ENCODE measurements at places on chromosomes 3 and 15.

DNA sequence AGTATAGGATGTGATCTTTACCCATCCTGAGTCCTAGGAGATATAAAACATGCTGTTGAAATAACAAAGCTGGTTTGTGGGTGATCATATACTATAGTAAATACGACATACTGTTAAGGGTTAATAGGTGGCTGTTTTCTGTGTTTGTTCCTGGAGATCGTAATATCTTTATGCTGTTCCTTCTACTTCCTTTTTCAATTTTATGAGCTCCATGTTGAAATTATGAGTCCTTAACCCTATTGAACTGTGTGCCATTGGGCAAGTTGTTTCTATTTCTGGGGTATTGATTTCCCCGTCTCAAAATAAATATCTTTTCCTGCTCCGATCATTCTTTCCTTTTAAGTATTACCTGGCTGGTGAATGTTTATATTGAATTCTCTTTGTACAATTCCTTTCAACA, 115.1 kb downstream of the LPP start:
- DNase-seq: no peak

DNA sequence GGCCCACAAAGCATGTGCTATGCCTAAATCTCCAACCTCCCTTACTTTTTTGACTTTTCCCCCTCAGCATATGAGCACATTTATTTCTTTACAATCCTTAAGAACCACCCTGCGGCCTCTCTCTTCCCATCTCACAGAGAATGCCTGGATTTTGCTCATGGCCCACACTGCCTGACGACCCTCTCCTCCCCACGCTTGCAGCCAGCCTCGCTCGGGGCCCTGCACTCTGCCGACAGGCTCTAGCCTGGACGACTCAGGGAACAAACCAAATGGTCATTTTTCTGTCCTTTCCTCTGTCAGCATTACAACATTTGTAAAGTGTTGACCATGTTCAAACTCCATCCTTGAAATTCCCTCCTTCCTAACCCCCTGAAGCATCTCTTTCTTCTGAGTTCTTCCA, 11.7 kb downstream of the HES1 start:
- no peak for DNase-seq

DNA sequence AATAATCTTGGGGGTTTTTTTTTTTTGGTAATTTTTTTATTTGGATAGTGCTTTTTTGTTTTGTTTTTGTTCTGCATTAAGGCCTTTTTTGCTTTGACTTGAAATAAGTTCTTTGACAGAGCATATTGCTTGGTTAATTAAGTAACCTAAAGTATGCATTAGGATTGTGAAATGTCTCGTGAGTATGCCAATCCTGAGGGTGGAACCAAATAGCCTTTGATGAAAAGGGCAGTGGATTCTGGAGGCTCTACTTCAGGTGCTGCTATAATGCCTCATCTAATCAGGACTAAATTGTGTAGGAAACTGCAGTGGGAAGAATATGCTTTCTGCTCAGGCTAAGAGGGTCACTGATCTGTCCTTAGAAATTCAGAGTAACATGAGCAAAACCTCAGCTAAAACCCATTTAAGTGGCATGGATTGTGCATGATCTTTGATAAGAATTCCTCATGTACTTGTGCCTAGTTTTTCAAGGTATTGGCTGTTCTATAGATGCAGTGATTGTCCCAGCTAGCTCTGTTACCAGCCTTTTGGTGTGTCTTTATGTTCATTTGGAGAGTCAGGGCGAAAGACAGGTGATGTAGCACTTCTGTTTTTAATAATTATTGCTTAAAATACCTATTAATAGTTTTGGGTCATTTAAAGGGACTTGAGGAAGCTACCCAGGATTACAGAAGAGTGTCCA, 15.4 kb downstream of the CDV3 start:
- DNase-seq: no peak

DNA sequence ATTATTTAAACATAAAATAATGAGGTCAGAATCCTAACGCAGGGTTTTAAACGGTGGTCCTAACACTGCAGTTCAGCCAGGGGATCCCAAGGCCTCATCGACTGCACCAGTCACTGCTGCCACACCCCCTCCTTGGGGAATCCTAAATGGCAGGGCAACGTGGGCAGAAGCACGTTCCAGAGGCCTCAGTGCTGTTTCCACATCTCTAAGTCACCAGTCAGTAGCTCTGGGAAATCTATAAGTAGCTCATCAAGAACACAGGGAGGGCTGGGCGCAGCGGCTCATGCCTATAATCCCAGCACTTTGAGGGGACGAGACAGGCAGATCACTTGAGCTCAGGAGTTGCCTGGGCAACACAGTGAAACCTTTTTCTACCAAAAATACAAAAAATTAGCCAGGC, 47.5 kb downstream of the PRTG start:
- no peak for DNase-seq

GRCh38 chr15:55151631-55152030, 45.1 kb downstream of the RSL24D1 start:
- no peak for DNase-seq

- DNase-seq: no peak
Measured at GRCh38 chr3:141124715-141125114, 73.6 kb downstream of the SPSB4 start.

- DNase-seq: no peak
Measured at GRCh38 chr3:128846486-128846891, 32.9 kb upstream of the ACAD9 start.

DNA sequence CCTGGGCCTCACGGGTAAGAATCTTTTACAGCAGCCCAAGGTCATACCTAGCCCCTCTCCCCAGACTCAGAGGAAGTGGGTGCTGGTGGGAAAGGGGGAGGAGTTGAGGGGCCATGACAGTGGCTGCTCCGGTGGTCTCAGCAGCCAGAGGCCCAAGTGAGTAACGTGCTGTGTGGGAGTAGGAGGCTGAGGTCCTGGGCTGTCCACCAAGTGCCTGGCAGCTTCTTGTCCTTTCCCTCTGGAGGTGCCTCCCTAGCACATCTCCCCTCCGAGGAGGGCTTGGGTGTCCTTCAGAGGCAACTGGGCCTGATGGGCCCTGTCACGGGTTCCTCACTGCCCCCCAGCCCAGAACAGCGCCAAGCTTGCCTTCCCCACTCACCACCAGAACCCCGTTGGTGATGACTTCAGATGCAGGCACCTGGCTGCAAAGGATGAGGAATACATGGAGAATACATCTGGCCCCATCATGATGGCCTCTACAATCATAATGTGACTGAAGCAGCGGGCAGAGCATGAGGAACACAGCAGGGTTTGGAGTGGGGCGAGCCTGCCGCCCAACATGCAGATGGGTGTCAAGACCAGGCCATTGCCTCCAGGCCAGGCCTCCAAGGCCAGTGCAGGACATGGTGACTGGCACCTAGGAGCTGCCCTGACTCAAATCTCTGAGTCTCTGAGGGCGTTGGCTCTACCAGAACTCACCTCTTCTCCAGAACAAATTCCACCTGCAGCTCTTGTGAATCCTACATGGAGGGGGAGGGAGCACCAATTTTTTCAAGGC, 3.3 kb downstream of the PLA2G4F start:
- no peak for DNase-seq

DNA sequence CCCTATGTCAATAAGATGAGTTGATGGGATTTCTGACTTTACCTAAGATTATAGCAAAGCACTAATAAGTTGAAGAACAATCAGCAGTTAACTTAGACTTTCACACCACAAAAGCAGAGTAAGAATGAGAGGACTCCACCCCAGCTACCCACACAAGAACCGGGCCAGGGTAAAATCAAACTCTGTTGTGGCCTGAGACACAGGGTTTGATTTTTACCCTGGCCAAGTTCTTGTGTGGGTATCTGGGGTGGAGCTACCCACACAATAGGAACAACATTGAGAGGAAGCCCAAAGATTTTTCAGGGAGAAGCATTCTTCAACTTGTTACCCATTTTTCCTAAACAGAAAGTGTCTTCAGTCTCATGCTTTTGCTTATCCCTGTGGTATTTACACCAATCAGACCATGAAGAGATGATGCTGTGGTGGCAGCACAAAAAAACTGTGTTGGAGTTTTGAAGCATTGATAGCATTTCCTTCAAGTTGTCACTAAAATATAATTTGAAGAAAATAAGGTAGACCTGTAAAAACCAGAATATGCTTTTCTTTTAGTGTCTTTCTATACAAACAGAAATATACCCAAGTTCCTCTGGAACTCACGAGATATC, 25.6 kb downstream of the CPOX start:
- no peak for DNase-seq

DNA sequence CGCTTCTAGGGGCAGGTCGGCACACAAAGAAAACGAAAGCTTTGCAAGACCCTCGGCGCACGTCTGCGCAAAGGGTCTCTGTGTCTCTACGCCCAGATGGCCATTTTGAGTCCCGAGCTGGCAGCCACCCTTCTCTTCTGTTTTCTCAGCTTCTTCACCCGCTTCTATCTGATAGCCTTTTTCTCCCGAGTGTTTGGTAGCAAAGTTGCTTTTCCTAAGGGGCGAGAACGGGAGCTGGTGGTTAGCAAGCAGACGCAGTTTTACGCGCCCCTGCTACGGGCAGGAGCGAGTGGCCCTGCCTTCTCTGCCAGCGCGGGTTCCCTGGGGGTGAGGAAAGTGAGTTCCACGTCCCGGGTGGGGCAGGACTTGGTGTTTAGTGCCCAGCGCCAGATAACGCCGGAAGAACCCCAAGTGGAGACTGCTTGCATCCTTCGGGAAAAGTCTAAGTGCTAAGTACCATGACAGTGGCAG, 2.9 kb upstream of the MKRN2 start:
- no peak for DNase-seq

GRCh38 chr3:193452338-193452737, 73.8 kb upstream of the ATP13A5 start:
- DNase-seq: no peak

- DNase-seq: no peak
Measured at GRCh38 chr3:106157411-106157810, 288.6 kb upstream of the CBLB start.

DNA sequence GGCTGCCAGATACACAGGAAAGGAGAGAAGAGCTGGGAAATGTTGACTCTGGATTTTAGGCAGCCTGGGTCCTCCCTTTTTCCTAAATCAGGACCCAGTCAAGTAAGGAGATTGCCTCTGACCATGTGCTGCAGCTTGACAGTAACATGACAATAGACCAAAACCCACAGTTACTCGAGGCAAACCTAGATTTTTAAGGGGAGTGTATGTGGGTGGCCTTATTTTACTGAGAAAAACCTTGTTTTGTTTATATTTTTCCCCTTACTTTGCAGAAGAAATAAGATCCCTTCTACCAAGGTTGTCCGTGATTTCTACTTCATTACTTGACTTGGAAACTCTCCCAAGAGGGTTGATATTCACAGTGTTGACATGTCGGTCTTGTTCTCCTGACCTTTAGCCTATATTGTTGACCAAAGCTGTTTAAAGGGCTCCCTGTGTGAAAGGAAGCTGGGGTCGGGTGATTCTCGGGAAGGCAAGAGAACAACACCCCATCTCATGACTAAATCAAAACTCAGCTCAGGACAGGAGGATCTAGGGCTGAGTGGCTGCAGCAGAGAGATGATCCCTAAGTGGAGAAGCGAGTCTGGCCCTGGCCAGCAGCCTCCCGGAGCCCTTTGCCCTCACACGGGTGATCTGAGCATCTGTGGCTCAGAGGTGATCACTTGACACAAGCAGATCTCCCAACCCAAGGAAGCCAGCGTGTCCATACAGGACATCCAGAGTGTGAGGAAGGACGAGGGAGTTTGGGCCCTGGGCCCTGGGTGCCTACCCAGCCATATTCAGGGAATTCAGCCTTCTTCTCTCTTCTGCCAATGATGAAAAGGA, 31.0 kb upstream of the SLCO2A1 start:
- no peak for DNase-seq

DNA sequence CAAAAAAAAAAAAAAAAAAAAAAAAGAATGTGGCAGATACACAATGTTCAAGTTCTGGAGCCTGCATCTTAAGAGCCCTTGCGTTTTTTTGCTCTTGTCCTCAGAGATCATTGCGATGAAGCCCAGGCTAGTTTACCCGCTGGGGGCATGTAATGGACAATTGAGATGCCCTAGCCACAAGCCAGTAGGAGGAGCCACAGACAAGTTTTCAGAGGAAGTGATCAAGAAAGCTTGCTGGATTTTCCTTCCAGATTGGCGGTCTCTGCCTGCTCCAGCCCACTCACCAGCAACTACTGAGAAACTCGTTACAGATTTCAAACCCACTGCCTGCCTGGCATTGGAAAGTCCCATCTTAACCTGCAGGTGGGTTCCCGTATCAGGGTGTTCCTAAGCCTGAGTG, 192.1 kb upstream of the EOMES start:
- no peak for DNase-seq

- DNase-seq: no peak
Measured at GRCh38 chr3:32471246-32471645, 31.4 kb downstream of the CMTM6 start.

DNA sequence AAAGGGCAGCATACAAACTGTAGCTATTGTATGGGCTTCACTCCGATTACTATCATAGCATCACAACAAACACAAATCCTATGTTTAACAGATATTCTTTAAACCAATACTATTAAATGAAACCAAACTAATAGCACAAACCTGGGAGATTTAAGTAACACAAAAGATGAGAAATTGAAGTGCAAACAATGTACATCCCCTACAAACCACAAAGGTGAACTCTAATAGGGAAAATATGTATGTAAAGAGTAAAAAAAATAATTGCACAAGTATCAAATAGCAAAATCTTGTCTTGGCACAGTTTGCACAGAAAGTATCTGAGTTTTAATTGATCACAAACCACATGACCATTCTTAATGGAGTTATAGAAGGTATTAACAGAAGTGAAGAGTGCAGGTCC, 138.5 kb downstream of the CPNE4 start:
- no peak for DNase-seq

GRCh38 chr3:191444569-191444968, 16.4 kb upstream of the PYDC2 start:
- DNase-seq: no peak

- DNase-seq: no peak
Measured at GRCh38 chr3:173685456-173685855, 287.9 kb downstream of the NLGN1 start.

DNA sequence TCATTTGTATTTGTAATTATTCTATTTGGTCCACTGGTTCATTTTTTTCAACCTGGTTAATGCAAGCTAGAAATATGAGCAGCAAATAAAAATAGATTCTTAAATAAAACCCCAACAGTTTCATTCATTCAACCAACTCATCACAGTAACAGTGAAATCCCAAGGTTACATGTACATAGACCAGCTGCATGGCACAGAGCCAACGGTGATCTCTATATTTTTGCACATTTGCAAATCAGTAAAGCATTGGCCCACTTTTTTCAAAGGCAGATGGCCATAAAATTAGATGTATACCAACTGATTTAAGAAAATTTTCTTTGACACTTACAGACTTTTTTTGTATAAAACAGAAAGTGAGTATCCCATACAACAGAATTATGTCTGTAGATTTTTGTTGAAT, 49.3 kb downstream of the STRIT1 start:
- no peak for DNase-seq

DNA sequence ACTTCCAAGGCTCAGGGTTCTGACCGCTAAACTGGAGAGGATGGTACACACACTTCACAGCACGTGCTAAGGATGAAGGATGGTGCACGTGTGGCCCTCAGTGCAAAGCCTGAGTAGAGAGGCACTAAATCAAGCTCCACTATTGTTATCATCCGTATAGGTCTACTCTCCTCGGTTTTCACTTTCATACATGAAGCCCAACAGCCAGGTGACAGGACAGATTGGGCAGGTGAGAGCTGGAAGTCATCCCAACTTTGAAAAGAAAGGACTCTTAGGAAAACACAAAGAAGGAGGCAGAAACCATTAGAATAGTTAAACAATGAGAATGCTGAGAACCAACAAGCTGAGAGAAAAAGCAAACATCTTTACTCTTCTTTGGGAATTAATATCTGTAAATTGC, 21.1 kb downstream of the MAGI1 start:
- DNase-seq: no peak

- DNase-seq: no peak
Measured at GRCh38 chr3:123340336-123340735, 108.6 kb downstream of the ADCY5 start.

All from AG04450 (cell line).